ENCODE measurements at places on chromosomes 7 and 10.

GRCh38 chr10:5764422-5765297, 48.6 kb downstream of the GDI2 start:
- DNase-seq = no peak

DNA sequence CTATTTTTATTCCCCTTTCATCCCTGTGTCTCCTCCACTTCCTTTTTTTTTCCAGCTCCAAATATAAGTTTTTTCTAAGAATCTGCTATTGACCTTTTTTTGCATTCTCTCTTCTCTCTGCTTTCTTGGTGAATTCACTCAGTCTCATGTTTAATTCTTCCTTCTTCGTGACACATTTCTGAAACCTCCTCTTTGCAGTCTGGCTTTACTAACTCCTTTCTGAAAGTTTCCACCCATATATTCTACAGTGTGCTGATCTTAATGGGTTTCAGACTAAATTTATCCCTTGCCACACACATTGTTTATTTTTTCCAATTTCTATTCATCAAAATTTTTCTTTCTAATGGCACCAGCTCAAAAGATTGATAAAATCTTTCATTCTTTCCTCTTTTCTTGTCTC, 47.8 kb upstream of the CALD1 start:
- DNase-seq = no peak

DNA sequence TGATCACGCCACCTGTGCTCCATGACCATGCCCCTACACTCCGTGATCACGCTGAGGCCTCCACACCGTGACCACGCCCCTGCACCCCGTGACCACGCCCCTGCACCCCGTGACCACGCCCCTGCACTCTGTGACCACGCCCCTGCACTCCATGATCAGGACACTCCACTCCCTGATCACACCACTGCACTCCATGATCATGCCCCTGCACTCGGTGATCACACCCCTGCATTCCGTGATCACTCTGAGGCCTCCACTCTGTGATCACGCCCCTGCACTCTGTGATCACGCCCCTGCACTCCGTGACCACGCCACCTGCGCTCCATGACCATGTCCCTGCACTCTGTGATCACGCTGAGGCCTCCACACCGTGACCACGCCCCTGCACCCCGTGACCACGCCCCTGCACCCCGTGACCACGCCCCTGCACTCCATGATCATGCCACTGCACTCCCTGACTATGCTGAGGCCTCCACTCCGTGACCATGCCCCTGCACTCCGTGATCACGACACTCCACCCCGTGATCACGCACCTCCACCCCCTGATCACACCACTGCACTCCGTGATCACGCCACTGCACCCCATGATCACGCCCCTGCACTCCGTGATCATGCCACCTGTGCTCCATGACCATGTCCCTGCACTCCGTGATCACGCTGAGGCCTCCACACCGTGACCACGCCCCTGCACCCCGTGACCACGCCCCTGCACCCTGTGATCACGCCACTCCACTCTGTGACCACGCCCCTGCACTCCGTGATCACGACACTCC, 27.7 kb downstream of the STK32C start:
- no peak for DNase-seq

DNA sequence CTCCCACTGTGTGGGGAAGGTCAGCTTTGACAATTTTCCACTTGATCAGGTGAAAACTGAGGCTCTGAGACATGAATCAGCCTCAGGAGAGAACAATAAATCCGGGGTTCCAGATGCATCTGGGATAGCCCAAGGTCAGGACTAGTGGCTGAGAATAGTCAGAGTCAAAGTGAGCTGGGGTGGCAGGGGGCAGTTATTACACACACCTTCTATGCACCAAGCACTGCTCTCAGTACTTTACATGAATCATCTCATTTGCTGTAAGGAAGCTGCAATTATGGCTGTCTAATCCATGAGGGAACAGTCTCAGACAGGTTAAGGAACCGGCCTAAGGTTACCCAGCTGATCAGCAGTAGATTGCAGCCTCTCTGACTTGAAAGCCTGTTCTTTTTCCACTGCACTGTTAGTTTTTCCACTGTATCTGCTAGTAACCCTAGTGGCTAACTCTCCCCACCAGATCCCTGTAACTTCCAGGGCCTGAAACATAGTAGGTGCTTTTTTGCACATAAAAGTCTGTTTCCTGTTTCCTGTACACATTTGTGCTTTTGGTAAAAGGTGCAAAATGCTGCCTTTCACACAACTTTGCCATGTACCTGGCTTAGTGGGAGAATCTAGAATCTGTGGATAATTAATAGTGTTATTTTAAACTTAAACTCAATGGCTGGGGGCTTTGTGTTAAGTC, 125.9 kb downstream of the EMX2 start:
- no peak for DNase-seq

GRCh38 chr7:3075441-3075840, 31.8 kb upstream of the CARD11 start:
- no peak for DNase-seq

Data from stimulated activated CD4-positive, alpha-beta T cell treated with anti-CD3 and anti-CD28 coated beads, Interleukin-1b, Interleukin-23, amount 100 ng/mL, for 1 hour (primary cell).